ENCODE measurements at places on chromosomes 5 and 9. TPM values are rescaled to one million over a fixed set of nuclear protein-coding genes. Genes with fewer than 3 reads are reported as not detected.

GRCh38 chr9:136799079-136799853 lies 3.1 kb downstream of the CCDC183 start:
- H3K27me3 ChIP-seq = peaks cover 26% of the 10 kb centered on the region
- peak; percentile 52 for DNase-seq
- H3K4me1 ChIP-seq = peaks cover 29% of the 10 kb centered on the region
- no peaks in the 10 kb centered on the region for H3K36me3 ChIP-seq

GRCh38 chr5:59407967-59408366 lies 485.6 kb downstream of the PDE4D start:
- H3K36me3 ChIP-seq = no peaks in the 10 kb centered on the region
- DNase-seq = no peak
- no peaks in the 10 kb centered on the region for H3K4me1 ChIP-seq
- H3K27me3 ChIP-seq = no peaks in the 10 kb centered on the region
- H3K4me3 ChIP-seq = no peak overlapping the region
- H3K27ac ChIP-seq = no peak overlapping the region

DNA sequence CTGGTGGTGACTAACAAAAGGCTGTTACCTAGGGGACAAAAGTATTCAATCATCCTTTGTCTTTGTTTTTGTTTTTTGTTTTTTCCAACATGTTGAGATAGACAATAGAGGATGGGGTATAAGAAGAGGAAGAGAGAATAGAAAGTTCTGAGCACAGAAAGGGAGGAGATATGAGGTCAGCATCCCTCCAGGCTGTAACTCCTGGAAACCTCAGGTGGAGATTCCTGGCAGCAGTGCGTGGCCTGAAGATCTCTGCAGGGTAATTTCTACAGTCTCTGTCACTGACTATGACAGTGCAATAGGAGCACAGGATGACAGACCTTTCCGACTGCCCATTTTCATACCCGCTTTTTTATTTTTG lies 112.1 kb downstream of the ADRB2 start:
- H3K4me3 ChIP-seq = no peak overlapping the region
- no peaks in the 10 kb centered on the region for H3K36me3 ChIP-seq
- H3K27ac ChIP-seq = no peak overlapping the region

GRCh38 chr9:37060833-37061232 lies 26.8 kb upstream of the PAX5 start:
- DNase-seq = no peak
- H3K27ac ChIP-seq = no peak overlapping the region
- H3K27me3 ChIP-seq = peaks cover 4% of the 10 kb centered on the region
- H3K4me1 ChIP-seq = no peaks in the 10 kb centered on the region

- H3K4me3 ChIP-seq = no peak overlapping the region
- H3K27ac ChIP-seq = no peak overlapping the region
- no peaks in the 10 kb centered on the region for H3K36me3 ChIP-seq
- no peaks in the 10 kb centered on the region for H3K27me3 ChIP-seq
- H3K4me1 ChIP-seq = no peaks in the 10 kb centered on the region
- DNase-seq = peak; percentile 43
Observed at GRCh38 chr5:6745706-6746222, 32.5 kb downstream of the TENT4A start.

DNA sequence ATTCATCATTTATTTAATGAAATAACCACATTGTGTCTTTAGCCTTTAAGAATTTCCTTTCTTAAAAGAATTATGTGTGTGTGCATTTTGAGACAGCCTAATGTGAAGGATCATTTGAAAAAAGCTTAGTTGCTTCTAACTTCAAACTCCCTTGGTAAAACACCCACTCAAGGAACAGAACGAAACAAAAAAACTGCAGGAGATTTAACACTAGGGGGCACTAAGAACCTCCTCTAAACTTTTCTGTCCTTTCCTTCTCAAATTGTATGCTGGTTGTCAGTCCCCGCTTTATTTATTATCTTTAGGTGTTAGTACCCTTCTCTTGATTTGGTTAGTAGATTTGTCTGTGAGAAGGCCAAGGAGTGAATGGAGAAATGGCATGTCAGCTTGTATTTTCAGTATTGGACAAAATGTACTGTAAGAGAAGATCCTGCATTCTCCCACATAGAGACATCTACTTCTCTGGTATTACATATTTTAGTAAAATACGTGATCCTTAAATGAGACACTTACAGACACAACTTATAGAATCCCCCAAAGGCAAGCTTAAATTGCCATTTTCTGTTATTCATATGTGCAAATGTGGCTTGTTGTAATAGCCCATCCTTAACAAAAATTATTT lies 229.7 kb downstream of the MRPS30 start:
- H3K27ac ChIP-seq = no peak overlapping the region
- peak; percentile 58 for DNase-seq
- no peaks in the 10 kb centered on the region for H3K27me3 ChIP-seq
- no peak overlapping the region for H3K4me3 ChIP-seq

GRCh38 chr9:20319641-20320337 lies 302.5 kb downstream of the MLLT3 start:
- peaks cover 19% of the 10 kb centered on the region for H3K4me1 ChIP-seq
- no peaks in the 10 kb centered on the region for H3K27me3 ChIP-seq
- DNase-seq = no peak
- no peaks in the 10 kb centered on the region for H3K36me3 ChIP-seq
- H3K4me3 ChIP-seq = no peak overlapping the region
- H3K27ac ChIP-seq = no peak overlapping the region

GRCh38 chr9:134344068-134344799 lies 18.0 kb downstream of the RXRA start:
- H3K36me3 ChIP-seq = no peaks in the 10 kb centered on the region
- peaks cover 8% of the 10 kb centered on the region for H3K4me1 ChIP-seq
- H3K27ac ChIP-seq = no peak overlapping the region
- no peaks in the 10 kb centered on the region for H3K27me3 ChIP-seq
- DNase-seq = no peak

DNA sequence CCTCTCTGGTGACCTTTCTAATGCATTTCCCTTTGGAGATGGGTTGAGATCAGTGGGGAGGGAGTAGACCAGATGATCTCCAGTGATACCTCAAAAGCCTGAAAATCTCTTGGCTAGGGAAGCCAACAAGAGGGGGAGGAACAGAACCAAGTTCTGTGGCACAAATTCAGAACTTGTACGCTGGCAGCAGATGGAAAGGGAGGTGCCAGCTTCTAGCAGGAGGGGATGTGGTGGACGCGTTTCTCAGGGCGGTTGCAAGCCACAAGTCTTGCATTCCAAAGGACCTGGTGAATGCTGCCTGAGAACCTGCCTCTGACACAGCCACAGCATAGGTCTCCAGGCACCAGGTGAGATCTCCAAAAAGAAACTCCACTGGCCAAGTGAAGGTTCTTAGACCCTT lies 13.4 kb downstream of the SLIT3 start:
- DNase-seq = no peak
- no peaks in the 10 kb centered on the region for H3K4me1 ChIP-seq
- no peaks in the 10 kb centered on the region for H3K36me3 ChIP-seq
- peaks cover 6% of the 10 kb centered on the region for H3K27me3 ChIP-seq
- no peak overlapping the region for H3K4me3 ChIP-seq

DNA sequence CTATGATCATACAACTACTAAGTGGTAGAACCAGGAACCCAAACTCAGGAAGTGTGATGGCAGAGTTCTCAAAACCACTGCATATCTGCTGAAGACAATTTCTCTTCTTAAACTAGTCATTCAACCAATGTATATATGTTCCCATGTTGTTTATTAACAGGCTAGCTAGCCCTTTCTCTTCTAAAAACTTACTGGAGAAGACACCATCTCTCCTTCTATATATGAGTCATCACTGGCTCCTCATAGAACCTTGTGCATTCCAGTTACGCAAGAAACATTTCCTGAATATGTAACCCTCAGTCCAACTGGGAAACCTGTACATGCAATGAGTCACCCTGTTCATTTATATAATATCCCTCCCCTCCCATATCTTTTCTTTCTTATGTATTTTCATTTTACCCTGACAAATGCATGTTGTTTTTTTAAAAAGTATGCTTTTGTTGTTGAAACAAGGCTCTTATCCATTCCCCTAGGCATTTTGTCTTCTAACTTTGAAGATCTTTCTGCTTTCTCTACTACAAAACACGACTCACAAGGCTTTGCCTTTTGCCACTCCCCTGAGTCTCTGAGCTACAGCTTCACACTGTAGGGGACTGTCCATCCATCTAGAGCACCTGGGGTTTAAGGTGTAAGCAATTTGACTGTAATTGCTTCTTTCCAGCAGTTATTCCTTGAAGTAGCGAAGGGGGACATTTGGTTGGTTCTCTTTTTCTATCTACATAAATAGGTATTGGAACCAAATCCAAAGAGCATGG lies 119.5 kb downstream of the ANXA1 start:
- no peaks in the 10 kb centered on the region for H3K27me3 ChIP-seq
- peaks cover 5% of the 10 kb centered on the region for H3K4me1 ChIP-seq
- DNase-seq = no peak
- no peaks in the 10 kb centered on the region for H3K36me3 ChIP-seq
- no peak overlapping the region for H3K27ac ChIP-seq

GRCh38 chr5:14337593-14337992 lies 194.5 kb downstream of the TRIO start:
- no peak for DNase-seq
- H3K27me3 ChIP-seq = no peaks in the 10 kb centered on the region
- no peak overlapping the region for H3K27ac ChIP-seq
- no peak overlapping the region for H3K4me3 ChIP-seq

GRCh38 chr9:73137286-73137899 lies 14.3 kb upstream of the ANXA1 start:
- peak; percentile 27 for DNase-seq
- H3K27ac ChIP-seq = no peak overlapping the region
- H3K4me3 ChIP-seq = no peak overlapping the region
- no peaks in the 10 kb centered on the region for H3K27me3 ChIP-seq
- H3K4me1 ChIP-seq = peaks cover 12% of the 10 kb centered on the region
- no peaks in the 10 kb centered on the region for H3K36me3 ChIP-seq

DNA sequence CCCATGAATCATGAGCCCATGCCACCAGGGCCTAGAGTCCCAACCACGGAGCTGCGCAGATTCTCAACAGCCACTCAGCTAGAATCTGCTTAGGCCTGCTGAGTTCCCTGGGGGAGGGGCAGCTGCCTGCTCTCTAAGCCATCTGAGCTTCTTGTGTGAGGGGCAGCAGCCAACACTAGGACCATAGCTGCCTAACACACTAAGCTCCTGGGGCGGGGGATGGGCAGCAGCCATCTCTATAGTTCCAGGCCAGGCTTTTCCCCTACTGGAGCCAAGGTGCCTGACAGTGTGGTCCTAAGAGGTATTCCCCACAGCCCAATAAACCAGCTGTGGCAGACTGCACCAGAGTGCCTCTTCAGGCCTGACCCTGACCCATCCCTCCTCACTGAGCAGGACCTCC lies 255.9 kb upstream of the ACO1 start:
- H3K4me1 ChIP-seq = peaks cover 9% of the 10 kb centered on the region
- H3K36me3 ChIP-seq = no peaks in the 10 kb centered on the region
- no peak overlapping the region for H3K4me3 ChIP-seq
- peak; percentile 68 for DNase-seq
- H3K27me3 ChIP-seq = no peaks in the 10 kb centered on the region
- no peak overlapping the region for H3K27ac ChIP-seq

DNA sequence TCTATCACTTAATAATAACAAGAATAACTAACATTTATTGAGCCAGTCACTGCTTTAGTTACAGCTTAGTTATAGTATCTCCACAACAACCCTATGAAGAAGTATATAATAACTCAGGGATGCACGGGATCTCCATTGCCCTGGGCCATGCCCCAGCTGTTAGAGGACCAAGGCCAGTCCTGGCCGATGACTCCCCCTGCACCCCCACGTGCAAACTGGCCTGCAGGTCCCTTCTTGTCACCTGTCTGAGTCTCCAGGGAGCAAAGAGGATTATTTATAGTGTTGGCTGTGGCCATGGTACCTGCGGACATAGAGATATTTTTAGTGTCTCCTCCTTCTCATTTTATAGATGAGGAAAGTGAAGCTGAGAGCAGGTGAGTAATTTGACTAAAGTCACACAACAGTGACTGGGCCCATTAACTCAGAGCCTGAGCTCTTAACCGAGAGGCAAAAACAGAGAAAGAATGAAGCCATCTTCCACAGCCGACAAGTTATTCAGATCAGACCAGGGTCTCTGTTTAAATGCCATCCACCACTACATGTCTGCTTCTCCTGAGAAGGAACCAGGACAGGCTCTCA lies 94.4 kb downstream of the TMEM215 start:
- no peak overlapping the region for H3K4me3 ChIP-seq
- H3K36me3 ChIP-seq = no peaks in the 10 kb centered on the region
- DNase-seq = no peak
- no peak overlapping the region for H3K27ac ChIP-seq
- H3K27me3 ChIP-seq = no peaks in the 10 kb centered on the region

- H3K4me3 ChIP-seq = no peak overlapping the region
- H3K4me1 ChIP-seq = no peaks in the 10 kb centered on the region
- no peaks in the 10 kb centered on the region for H3K36me3 ChIP-seq
- peaks cover 20% of the 10 kb centered on the region for H3K27me3 ChIP-seq
Observed at GRCh38 chr5:150097152-150097551, 10.8 kb upstream of the CSF1R start.

ADRA1B gene
- total RNA-seq = 0.59 TPM

SCGB3A2 gene
- total RNA-seq = not detected

GPRIN1 gene
- total RNA-seq = 0.67 TPM

ANKRD34B gene
- total RNA-seq = 0.77 TPM

ORM2 gene
- total RNA-seq = not detected

HMCN2 gene
- total RNA-seq = 0.15 TPM

CREBRF gene
- total RNA-seq = 14.3 TPM

Measured in neural progenitor cell (in vitro differentiated cells).